Epithelial cell of prostate (primary cell): ENCODE measurements at places on chromosomes 12 and 14.

- no peak for DNase-seq
Observed at GRCh38 chr12:71556448-71556847, 107.2 kb downstream of the ZFC3H1 start.

- no peak for DNase-seq
Observed at GRCh38 chr14:30355431-30355913, 203.5 kb upstream of the G2E3 start.

DNA sequence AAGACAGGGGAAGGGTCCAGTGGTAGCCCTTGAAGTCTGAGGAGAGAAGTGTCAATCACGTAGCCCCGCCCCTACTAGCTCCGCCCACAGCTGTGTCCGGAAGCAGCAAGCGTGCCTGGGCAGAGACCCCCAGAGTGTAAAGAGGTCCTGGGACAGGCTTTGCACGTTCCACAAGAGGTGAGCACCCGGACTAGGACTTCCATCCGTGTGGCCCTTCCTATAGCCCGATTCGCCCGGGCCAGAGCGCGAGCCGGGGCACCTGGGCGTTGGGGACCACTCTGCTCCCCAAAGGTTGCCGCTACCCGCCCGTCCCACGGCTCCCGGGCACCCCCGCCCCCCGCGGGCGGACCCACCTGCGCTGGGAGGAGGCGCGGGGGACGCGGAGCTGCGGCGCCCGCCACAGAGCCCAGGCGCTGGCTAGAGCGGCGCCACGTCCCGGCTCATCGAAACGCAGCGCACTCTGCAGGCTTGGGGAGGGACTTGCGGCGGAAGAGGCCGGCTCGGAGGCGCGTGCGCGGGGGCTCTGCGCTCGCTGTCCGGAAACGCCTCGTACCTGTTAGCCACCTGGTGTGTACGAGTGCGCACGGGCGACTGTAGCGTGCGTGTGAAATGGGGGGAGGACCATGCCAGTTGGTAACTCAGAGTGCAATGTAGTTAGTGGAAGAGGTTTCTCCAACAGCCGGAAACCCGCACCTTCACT lies at the start of gene RABGGTA:
Gene RABGGTA, minus strand, starts transcription at position 464 of the 700 bp plus-strand sequence. CDS start 482 bp downstream, outside the sequence.
- peak; percentile 81 for DNase-seq

- DNase-seq: no peak
Observed at GRCh38 chr14:101116065-101116464, 212.5 kb upstream of the RTL1 start.

GRCh38 chr14:21068521-21069387 lies 1.4 kb upstream of the ARHGEF40 start:
- DNase-seq: no peak

- no peak for DNase-seq
Observed at GRCh38 chr12:70467476-70467875, 101.4 kb downstream of the KCNMB4 start.

- no peak for DNase-seq
Observed at GRCh38 chr12:26623136-26623535, 209.9 kb downstream of the ITPR2 start.

DNA sequence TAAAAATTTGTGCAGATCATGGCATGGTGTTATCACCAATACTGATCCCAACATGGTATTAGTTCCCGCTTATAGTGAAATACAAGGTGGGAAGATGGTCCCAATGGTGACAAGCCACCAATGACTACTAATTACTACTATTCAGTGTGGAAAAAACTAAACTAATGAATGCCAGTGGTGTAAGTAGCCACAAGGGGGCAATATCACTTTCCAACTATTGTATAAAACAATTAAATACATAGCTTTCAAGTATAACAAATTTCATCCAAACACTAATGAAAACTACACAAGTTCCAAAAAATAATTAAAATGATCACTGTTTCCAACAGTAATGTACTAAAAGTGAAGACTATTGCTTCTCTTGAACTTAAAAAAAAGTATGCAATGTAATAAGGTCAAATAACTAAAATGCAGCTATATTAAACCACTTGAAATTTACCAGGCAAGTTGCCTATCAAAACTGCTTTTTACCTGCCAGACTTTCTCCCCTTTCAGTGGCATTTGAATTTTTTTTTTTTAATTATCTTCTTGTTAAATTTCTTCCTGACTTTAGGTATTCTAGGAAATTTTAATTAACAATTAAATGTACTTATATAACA lies 58.0 kb downstream of the PAPLN start:
- no peak for DNase-seq

GRCh38 chr14:93716746-93717667 lies 71.3 kb downstream of the PRIMA1 start:
- DNase-seq: no peak

GRCh38 chr14:83842547-83842946 lies 1687.4 kb upstream of the FLRT2 start:
- no peak for DNase-seq

DNA sequence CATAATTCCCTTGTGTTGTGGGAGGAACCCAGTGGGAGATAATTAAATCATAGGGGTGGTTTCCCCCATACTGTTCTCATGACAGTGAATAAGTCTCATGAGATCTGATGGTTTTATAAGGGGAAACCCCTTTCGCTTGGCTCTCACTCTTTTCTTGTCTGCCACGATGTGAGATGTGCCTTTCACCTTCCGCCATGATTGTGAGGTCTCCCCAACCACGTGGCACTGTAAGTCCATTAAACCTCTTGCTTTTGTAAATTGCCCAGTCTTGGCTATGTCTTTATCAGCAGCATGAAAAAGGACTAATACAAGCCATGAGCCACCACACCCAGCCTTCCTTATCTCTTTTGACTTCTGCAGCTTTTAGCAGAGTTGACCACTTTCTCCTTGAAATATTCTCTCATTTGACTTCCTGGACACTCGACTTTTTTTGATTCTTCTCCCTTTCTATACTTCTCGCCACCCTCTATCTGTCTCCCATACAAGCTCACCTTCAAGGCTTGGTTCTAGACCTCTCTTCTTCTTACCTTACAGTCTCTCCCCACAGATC lies 2.3 kb downstream of the MTERF2 start:
- DNase-seq: no peak

- DNase-seq: no peak
Observed at GRCh38 chr12:88805692-88806091, 225.4 kb upstream of the KITLG start.

DNA sequence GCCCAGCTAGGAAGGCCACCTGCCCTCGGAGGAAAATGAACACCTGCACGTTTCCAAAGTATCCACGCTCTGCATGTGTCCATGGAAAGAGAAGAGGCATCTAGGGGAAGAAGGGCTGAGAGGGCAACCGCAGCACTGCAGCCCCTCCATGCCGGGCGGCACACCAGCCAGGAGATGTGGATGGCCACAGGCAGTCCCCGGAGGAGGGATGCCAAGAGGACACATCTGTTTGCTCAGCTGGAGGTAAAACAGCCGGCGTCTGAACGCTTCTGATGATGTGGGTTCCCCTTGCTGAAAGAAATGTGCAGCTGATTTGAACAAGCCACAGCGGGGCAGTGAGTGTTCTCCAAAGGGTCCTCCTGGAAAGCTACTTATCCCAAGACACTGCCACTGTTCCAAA lies 34.0 kb downstream of the CHGA start:
- DNase-seq: no peak

GRCh38 chr12:68294251-68294650 lies 37.9 kb downstream of the MDM1 start:
- DNase-seq: no peak

GRCh38 chr12:124543590-124544310 lies 23.7 kb downstream of the NCOR2 start:
- DNase-seq: no peak

DNA sequence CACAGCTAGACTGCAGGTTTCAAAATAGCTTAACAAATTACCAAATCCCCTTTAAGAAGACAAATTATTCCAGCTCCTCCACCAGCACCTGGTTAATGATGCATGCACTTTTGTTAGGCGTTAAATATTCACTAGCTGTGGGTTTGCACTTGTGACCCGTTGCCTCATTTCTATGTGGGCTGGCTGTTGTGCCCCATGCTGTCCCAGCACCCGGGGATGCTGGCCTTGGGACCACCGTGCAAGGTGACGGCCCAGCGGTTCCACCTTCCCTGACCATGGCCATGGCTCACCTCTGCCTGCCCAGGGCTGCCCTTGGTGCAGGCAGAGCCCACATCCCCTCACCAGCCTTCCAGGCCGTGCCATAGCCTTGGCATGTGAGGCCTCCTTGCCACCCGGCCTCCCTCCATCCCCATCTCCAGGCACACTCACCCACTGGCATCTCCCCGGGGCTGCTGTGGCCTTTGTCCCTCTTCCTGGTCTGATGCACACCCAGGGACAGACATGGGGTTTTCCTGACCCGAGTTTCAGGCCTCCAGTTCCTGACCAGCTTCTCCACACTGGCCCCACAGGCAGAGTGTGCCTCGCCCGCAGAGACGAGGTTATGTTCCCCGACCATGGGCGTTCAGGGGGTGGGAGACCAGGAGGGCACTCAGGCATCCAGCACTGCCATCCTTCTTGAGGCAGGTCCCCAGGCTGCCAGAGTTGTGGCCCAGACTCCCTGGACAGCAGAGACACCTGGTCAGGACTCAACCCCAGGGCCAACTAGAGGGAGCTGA lies 20.3 kb upstream of the C14orf180 start:
- DNase-seq: no peak

DNA sequence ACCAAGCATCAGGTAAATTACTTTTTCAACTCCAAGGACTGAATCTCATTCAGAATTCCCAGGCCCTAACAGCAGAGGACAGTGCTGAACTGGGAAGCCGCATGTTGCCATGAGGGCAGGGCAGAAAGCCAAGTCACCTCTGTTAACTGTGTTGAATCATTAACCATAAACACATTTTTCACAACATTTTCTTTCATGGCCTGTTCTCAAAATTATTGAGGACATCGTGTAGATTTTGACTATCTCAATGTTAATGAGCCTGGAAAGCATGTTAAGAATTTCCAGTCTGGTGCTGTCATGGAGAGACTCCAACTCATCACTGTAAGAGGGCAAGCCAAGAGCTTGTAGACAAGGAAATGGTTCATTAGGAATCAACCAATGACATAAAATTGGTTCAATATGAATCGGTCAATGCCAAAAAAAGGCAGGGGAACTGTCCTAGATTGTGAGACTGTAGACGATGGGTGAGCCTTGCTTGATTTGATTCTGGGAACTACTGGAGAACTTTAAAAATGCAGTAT lies 33.7 kb downstream of the CPM start:
- DNase-seq: no peak

DNA sequence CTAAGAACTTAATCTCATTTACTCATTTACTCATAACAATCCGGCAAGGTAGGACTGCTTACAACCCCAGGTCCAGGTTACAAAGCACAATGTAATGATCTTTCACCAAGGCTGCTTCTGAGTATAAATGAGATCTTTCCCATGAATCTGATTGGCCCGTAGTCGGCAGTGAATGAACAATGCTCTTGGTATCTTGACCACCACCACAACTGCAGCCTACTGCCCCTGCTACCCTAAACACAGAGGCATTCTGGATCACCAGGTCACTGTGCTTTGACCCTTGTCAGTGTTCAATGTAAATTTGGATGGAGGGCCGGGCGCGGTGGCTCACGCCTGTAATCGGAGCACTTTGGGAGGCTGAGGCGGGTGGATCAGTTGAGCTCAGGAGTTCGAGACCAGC lies 15.9 kb downstream of the FAM181A start:
- no peak for DNase-seq

DNA sequence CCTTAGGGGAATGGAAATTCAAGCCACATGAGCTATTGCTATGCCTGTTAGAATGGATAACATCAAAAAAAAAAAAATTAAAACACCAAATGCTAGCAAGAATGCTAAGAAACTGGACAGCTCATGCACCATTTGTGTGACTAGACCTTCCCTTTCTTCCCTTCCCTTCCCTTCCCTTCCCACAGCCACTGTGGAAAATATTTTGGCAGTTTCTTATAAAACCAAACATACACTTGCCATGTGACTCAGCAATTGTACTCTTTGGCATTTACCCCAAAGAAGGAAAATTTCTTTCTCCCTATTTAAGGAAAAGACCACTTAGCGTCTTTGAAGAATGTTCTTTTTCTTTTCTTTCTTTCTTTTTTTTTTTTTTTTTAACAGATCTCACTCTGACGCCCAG lies 49.1 kb upstream of the FKBP4 start:
- DNase-seq: no peak

DNA sequence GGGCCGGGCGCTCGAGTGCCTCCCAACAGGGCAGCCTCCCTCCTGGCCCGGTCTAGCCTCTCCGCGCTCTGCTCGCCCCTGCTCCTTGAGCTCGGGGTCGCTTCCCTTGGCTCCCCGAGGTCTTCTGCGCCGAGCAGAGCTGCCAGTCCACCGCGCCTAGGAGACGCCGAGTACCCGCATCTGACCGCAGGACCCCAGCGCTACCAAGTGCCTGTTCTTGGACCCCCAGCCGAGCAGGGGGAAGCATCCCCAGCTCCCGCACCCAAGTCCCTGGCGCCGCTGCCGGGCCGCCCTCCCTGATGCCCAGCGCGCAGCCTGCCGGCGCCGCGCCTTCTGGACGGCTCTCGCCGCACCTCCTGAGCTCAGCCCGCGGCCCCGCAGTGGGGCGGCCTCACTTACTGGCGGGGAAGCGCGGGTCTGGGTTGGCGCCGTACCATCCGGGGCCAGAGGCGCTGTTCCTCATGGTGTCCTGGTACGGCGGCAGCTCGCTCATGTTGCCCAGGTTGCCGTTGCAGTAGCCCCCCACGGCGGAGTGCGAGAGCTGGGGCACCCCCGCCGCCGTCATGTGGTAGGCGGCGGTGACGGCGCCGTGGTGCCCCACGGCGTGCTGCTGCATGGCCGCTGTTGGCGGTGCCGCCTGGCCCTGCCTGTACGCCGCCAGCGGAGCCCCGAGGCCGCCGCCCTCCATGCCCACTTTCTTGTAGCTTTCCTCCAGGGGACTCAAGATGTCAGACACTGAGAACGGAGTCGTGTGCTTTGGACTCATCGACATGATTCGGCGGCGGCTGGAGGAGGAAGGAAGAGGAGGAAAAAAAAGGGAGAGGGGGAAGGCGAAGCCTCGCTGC lies 1.2 kb downstream of the NKX2-1 start:
- DNase-seq: no peak

GRCh38 chr14:72883961-72884360 lies 9.9 kb downstream of the DPF3 start:
- no peak for DNase-seq

DNA sequence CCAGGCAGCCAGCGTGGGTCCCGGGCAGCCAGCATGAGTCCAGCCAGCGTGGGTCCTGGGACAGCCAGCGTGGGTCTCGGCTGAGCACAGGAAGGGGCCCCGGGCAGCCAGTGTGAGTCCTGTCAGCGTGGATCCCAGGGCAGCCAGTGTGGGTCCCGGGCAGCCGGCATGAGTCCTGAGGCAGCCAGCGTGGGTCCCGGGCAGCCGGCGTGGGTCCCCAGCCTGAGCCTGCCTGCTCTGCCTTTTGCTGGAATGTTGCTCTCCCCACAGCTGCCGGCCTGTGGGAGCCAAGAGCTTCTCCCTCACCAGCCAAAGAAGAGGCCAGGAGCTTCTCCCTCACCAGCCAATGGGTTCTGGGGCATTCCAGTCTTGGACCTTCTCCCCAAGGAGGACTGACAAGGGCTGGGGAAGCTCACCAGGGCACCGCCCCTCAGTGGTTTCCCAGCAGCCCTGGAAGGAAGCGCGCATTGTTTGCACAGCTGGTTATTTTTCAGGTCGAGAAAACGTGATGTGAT lies 15.0 kb upstream of the RFLNA start:
- DNase-seq: no peak

- DNase-seq: no peak
Observed at GRCh38 chr14:88613552-88614010, 50.7 kb downstream of the ZC3H14 start.
